ENCODE measurements at places on chromosomes 11 and 22. TPM values are rescaled to one million over a fixed set of nuclear protein-coding genes. Genes with fewer than 3 reads are reported as not detected.

DNA sequence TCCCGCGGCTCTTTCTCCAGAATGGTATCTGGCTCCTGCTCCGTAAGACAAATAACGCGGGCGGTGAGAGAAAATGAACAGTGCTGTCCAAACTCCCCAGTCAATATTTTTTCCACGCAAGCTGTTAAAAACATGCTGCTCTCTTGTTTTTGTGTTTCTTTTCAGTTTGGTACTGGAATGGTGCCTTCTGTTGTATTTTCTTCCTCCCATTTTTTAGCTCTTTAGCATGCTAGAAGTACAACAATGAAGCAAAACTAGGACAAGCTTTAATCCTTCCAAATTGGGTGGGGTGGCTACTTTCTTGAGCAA is 599 bp upstream of the PPP2R1B start:
- peak overlapping the region; percentile 88 for H3K27ac ChIP-seq
- peaks cover 14% of the 10 kb centered on the region for H3K4me1 ChIP-seq
- no peaks in the 10 kb centered on the region for H3K27me3 ChIP-seq
- peak overlapping the region; percentile 94 for H3K4me3 ChIP-seq
- no peak for DNase-seq
- H3K36me3 ChIP-seq = peaks cover 16% of the 10 kb centered on the region

DNA sequence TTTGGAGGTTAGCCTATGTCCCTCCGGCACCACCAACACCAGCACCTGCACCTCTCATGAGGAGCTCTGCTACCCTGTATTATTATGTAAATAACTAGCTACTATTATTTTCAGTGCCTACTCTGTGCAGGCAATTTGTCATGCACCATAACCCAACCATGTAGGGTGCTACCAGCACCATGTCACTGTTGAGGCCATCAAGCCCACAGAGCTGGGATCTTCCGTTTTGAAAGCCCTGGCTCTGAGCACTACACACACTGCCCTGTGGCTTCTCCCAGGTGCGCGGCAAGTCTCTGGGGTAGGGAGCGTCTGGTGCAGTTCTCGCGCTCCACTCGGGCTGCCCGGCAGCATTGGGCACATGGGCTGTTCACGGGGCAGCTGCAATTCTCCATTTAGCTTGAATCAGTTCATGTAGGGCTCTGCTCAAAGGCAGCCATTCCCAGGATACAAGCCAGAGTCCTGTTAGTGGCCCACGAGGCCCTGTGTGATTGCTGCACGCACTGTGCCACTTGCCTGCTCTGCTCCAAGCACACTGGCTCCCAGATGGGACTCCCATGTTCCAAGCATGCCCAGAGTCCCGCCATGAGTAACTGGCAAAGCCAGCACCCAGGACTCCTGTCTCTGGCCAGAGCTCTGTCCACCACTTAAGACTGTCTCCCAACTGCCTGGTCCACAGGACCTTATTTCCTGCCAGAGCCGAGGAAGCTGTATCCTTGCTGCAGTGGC is 42.5 kb upstream of the CDON start:
- H3K4me3 ChIP-seq = no peak overlapping the region
- no peak for DNase-seq
- H3K36me3 ChIP-seq = no peaks in the 10 kb centered on the region
- H3K4me1 ChIP-seq = peaks cover 12% of the 10 kb centered on the region

- no peak overlapping the region for H3K4me3 ChIP-seq
- H3K4me1 ChIP-seq = no peaks in the 10 kb centered on the region
- H3K36me3 ChIP-seq = no peaks in the 10 kb centered on the region
- no peaks in the 10 kb centered on the region for H3K27me3 ChIP-seq
Measured at GRCh38 chr22:39482768-39483167, 19.3 kb upstream of the MIEF1 start.

- no peak overlapping the region for H3K4me3 ChIP-seq
- DNase-seq = no peak
- peaks cover 38% of the 10 kb centered on the region for H3K4me1 ChIP-seq
- H3K27me3 ChIP-seq = no peaks in the 10 kb centered on the region
- peak overlapping the region; percentile 88 for H3K27ac ChIP-seq
- no peaks in the 10 kb centered on the region for H3K36me3 ChIP-seq
Measured at GRCh38 chr11:106398502-106399075, 321.1 kb downstream of the AASDHPPT start.

GRCh38 chr11:9266926-9267325 is 1.8 kb upstream of the DENND5A start:
- DNase-seq = no peak
- H3K4me3 ChIP-seq = no peak overlapping the region
- peaks cover 9% of the 10 kb centered on the region for H3K4me1 ChIP-seq

The APOL4 gene
- total RNA-seq = 2.9 TPM

GRCh38 chr22:44475706-44476105 is 22.3 kb downstream of the RTL6 start:
- H3K36me3 ChIP-seq = no peaks in the 10 kb centered on the region
- DNase-seq = no peak
- H3K27me3 ChIP-seq = no peaks in the 10 kb centered on the region
- H3K4me3 ChIP-seq = no peak overlapping the region
- no peak overlapping the region for H3K27ac ChIP-seq

- peaks cover 6% of the 10 kb centered on the region for H3K4me1 ChIP-seq
- DNase-seq = peak; percentile 11
- H3K27ac ChIP-seq = no peak overlapping the region
- H3K36me3 ChIP-seq = no peaks in the 10 kb centered on the region
- peaks cover 18% of the 10 kb centered on the region for H3K27me3 ChIP-seq
Measured at GRCh38 chr11:117427356-117427874, 99.8 kb downstream of the CEP164 start.

The CCDC87 gene
- total RNA-seq = 1.1 TPM

GRCh38 chr11:15275141-15275540 is 160.4 kb downstream of the INSC start:
- H3K4me3 ChIP-seq = no peak overlapping the region
- peaks cover 12% of the 10 kb centered on the region for H3K4me1 ChIP-seq
- H3K27ac ChIP-seq = no peak overlapping the region
- no peak for DNase-seq

- no peaks in the 10 kb centered on the region for H3K27me3 ChIP-seq
- H3K4me1 ChIP-seq = no peaks in the 10 kb centered on the region
- H3K36me3 ChIP-seq = peaks cover 73% of the 10 kb centered on the region
- H3K27ac ChIP-seq = no peak overlapping the region
- H3K4me3 ChIP-seq = no peak overlapping the region
Measured at GRCh38 chr22:19350947-19351346, 59.4 kb upstream of the CLTCL1 start.
